NCI-H1417 treated with DMSO at 0.1 percent for 48 hours (cell line): ENCODE measurements at places on chromosomes 5 and 9.

DNA sequence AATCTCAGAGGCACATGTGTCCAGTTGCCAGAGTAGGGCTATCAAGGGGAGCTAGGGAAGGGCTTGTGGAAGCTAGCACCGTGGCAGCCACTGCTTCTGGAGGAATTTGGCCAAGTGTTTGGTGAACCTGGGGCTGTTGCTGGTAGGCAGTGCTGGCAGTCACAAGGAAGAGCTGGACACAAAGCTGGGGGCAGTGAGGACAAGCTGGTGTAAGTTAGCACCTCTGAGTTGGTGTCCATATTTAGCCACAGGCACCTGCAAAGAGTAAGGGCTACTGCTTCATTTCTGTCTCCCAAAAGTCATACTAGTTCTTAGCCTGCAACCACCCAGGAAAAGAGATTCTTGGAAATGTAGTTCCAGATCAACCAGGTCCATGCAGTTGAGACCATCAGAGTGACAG, 359.4 kb downstream of the CSNK1G3 start:
- no peak for DNase-seq

- DNase-seq = no peak
Observed at GRCh38 chr5:117889596-117889995, 1098.8 kb downstream of the DTWD2 start.

DNA sequence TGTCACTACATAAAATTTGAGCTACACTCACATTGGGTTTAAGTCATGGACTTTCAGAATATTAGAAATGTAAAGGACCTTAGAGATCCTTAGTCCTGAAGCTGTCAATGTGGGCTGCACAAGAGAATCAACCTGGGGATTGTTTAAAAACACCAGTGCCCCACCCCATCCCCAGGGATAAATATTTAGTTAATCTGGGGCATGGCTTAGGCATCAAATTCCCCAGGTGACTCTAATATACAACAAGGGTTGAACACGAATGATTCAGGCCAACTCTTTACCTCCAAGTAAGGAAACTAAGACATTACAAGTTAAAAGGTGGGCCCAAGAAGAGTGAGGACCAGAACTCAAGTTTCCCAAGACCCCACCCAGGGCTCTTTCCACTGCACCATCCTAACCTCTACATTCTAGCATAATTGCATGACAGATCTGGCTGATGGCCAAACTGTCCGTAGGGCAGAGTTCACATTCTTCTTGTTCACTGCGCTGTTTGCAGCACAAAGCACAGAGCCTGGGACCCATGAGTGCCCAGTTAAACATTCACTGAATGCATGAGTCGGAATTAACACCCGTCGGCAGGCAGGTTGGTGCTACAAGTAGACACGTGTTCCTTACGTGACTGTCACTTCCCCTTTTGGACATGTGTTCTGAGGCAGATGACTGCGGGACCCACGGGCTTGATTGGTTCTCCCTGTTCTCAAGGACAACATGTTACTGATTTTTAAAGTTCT, 25.2 kb downstream of the CYFIP2 start:
- DNase-seq = no peak

GRCh38 chr5:56735849-56736641, 79.3 kb upstream of the MAP3K1 start:
- DNase-seq = no peak

- no peak for DNase-seq
Observed at GRCh38 chr5:179260324-179261070, 84.8 kb downstream of the ADAMTS2 start.
